ENCODE measurements at places on chromosomes 2 and 18.

GRCh38 chr2:73156539-73157124, 43.9 kb upstream of the RAB11FIP5 start:
- no peak for DNase-seq

DNA sequence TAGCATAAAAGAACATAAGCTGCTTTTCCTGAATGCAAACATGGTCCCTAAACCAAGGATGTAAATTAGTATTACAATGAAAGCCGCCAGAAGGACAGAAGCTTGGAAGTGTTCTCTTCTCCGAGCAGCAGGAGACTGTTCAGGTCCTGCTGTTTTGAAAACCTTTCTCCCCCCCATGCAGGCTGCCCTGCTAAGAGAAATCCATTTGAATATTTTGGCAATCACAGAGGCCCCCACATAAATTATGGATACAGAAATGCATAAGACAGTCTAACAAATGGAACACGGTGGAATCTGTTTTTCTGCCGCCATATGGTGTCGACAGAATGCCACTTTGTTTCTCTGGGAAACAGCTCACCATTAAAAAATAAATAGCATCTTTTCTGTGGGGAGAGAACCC, 600.4 kb upstream of the KLHL29 start:
- DNase-seq, result no peak

DNA sequence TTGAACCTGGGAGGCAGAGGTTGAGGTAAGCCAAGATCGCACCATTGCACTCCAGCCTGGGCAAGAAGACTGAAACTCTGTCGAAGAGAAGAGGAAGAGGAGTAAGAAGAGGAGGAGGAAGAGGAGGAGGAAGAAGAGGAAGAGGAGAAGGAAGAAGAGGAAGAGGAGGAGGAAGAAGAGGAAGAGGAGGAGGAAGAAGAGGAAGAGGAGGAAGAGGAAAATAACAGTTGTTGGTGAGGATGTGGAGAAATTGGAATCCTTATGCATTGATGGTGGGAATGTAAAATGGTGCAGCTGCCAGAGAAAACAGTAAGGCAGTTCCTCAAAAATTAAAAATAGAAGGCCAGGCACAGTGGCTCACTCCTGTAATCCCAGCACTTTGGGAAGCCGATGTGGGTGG, 8.5 kb upstream of the NCL start:
- DNase-seq, result no peak

DNA sequence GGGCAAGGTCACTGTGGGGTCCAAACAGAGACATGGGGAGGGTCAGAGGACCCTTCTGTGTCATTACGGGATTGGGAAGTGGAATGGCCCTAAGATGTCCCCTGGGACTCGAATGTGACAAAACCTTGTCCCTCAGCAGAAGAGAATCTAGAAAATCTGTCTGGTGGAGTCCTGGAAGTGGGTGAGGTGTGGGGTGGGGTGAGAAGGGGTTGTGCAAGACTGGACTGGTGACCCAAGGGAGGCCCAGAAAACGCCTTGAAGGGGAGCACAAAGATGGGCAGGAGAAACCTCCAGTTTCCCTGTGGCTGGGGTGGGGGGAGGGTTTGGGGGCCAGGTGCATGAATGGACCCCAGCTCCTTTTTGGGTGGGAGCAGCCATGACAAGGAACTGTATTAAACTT, 79.6 kb downstream of the TCF7L1 start:
- no peak for DNase-seq

DNA sequence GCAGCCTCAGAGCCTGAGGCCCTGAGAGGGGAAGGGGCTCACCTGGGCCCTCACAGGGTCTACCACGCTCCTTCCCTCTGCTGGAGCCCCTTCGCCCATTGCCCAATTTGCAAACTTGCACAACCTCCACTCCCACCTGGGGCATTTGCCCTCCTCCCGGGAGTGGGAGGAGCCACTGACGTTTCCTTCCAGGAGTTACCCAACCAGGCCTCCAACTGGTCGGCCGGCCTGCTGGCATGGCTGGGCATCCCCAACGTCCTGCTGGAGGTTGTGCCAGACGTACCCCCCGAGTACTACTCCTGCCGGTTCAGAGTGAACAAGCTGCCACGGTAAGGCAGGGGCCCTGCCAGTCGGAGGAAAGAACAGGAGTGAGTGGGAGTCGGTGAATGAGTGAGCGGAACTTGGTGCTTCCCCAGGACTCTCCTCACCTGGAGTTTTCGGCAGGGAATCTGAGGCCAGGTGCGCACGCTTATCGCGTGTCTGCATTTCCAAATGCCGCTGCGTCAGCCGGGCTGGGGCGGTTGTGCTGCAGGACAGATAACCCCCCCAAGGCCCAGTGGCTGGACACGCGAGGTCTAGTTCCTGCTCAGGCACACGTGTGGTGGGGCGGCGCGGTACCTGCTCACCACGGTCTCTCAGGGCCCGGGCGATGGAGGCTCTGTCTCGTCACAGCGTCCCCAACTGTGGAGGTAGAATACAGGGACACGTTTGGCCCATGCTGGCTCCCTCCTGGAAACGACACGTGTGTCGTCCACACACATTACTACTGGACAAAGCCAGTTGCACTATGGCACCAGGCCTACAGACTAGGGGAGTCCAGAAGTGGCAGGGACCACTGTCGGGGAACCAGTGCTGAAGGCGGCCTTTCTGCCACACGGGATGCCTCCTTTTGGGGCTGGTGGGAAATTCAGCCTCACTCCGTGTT, 11.7 kb downstream of the ANO7 start:
- DNase-seq, result no peak

DNA sequence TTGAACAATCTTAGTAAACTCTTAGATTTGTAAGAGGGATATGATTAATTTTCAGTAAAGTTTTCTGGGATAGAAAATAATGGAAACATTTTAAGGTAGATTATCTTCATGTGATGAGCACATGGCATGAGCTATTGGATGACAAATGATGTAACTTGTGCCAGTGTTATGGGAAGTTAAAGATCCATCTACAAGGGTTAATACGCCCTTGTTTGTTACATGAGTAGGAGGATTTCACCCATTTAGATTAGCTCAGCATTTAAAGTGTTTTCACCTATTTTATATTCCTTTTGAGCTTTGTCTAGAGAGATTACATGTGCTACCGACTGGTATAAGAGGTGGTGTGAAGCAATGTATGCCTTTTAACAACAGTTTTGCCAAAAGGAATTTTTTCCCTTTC, 5.6 kb downstream of the CLIP4 start:
- no peak for DNase-seq

DNA sequence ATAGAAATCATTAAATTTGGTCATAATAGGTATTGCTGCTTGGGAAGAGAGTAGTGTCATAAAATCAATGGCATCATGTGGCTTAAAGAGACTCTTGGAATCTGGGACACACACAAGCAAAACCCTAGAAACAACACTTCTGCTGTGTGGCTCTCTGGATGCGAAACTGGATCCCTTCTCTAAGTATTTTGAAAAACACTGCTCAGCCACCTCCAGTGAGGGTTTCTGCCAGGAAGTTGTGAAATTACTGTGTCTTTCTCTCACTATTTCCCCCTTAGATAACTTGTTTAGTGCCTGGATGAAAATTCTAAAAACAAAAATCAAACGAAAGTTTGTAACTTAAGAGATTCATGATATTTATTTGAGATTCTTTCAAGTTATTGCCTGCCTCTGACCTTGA, 163.8 kb downstream of the RHBDD1 start:
- no peak for DNase-seq

DNA sequence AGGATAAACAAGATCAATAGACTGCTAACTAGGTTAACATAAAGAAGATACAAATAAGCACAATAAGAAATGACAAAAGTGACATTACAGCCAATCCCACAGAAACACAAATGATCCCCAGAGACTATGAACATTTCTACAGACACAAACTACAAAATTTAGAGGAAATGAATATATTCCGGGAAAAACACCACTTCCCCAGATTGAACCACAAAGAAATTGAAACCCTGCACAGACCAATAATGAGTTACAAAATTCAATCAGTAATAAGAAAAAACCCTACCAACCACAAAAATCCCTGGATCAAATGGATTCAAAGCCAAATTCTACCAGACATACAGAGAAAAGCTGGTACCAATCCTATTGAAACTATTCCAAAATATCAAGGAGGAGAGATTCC, 232.4 kb upstream of the RBMS1 start:
- DNase-seq, result no peak

GRCh38 chr2:123195957-123196356, 829.1 kb upstream of the CNTNAP5 start:
- no peak for DNase-seq

DNA sequence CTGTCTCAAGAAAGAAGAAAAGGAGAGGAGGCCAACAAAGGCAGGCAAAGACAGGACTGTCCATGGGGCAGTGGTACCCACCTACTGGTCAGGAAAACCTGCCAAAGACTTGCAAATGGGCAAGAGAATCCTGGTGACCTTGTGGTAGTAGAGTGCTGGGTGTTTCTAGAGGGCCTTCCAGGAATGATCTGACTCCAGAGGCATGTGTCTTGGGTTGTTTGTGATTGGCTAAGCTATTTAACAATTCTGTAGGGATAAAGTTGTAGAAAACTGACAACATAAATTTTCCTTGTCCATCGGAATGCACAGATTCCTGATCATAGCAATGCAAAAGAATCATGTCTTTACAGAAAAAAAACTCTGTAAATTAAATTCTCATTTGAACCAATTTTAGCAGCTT, 68.5 kb upstream of the ZNF532 start:
- DNase-seq, result no peak

DNA sequence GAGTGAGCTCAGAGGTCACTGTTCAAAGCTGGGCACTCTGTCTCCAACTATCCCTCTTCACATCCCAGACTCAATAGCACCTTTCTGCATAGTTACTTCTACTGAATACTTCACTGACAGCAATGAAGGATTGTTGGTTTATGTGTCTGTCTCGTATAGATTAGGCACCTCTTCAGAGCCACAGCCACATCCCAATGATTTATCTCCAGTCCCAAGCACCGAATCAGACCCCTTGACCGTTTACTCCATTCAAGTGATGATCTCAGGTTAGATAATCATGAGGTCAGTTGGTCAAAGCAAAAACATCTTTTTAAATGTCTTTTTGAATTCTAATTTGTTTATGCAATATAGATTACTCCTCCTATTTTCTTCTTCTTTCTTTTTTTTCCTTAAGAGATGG, 14.7 kb downstream of the NEDD4L start:
- no peak for DNase-seq

DNA sequence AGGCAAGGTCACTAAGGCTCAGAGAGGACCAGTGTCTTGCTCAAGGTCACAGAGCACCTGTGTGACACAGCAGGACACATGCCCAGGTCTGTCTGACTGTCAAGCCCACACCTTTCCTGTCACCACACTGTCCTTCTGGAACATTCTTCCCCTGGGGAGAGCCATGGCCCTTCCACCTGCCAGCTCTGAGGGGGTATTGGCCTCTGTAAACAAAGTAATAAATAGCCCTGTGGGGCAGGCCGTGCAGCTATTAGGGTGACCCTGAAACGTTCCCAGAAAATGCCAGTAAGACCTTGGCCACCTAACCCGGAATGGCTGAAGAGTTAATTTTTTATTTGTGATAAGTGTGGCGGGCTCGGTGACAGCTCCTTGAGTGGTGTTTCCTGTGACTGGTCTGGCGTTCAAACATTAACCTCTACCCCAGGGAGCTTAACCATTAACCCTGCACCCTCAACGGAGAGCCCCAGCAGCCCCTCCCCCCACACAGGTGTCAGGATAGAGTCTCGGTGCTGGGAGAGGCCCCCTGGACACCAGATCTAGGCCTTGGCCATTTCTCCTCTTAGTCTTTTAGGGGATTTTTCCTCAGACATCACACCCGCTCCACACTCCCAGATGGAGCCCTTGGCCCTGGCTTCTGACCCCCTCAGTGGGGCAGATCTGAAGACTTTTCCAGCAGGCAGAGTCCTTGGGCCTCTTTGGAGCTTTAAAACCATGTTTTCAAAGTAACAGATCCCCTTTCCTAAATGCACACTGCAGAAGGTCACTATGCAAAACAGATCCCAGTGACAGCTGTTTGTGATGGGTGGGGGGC, 36.6 kb downstream of the SCTR start:
- no peak for DNase-seq

GRCh38 chr2:49788300-49788699, 634.0 kb upstream of the FSHR start:
- no peak for DNase-seq

DNA sequence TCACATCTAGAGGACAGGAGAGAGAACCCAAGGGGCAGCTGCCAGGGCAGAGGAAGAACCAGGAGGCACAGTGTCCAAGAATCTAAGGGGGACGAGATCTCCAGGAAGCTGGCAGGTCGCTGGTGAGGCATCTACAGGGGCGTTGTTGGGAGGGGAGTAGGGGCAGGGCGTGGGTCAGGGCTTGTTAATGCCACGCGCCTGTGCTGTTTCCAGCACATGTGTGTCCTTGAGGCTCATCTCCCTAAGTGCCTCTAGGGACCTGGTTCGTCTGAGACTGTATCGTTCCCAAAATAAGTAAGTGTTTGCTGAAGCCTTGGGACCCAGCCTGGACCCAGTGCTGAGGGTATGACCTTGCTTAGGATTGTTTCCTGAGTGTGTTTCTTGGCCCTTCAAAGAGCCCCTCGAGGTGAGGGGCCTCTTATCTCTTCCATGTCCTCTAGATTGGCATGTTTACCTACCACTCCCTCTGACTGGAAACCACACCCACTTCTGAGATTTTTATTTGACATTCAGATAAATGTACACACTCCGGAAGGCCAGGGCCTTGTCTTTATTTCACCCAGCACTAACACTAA, 22.2 kb downstream of the HK2 start:
- no peak for DNase-seq

DNA sequence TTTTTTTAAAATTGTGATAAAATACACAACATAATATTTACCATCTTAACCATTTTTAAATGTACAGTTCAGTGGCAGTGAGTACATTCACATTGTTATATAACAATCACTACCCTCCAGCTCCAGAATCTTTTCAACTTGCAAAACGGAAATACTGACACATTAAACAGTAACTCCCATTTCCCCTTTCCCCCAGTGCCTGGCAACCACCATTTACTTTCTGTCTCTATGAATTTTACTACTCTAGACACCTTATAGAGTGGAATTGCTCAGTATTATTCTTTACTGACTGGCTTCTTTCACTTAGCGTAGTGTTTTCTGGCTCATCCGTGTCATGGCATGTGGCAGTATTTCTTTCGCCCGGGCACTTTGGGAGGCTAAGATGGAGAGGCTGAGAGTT, 32.6 kb downstream of the FASTKD2 start:
- no peak for DNase-seq

GRCh38 chr2:217069263-217070042, 209.6 kb upstream of the TNP1 start:
- no peak for DNase-seq

GRCh38 chr2:73175663-73176204, 26.6 kb upstream of the NOTO start:
- peak; percentile 54 for DNase-seq

- DNase-seq, result no peak
Measured at GRCh38 chr2:210440206-210440605, 36.4 kb downstream of the LANCL1 start.

GRCh38 chr2:27893006-27893405, 2.5 kb downstream of the BABAM2 start:
- no peak for DNase-seq

DNA sequence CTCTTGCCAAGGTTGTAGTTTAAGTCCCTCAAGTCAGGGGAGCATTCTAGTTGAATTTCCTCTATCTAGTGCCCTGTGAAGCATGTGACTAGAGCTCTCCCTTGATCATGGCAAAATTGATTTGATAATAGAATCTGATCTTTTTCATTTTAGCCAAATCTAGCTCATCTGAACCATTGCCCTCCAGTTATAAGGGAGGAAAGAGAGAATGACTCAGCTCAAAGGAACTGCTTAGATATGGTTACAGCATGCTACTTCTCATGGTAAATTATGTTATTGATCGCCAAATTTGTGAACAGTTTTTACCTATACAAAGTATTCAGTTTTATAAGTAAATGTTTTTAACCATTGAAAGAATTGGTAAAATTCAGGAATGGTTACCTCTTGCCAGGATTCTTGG, 100.8 kb downstream of the GPR39 start:
- no peak for DNase-seq
